ENCODE measurements at places on chromosomes 6 and 20.

DNA sequence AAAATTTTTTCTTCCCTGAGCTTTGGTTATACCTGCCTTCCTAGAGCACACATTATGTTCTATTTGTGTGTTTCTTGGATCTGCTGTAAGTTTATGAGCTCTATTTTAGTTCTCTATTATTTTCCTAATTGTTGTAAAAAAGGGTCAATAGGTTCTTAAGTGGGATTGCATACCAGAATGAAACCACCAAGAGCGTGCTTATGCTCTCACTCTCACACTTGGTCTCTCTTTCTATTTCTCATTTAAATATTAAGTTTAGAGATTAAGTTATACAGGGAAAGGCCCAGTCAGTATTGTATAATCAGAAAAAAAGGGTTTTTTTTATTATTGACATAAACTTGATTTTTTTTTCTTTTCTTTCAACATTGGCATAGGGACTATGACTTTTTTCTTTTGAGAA is 96.8 kb downstream of the RIMS1 start:
- DNase-seq, result no peak

DNA sequence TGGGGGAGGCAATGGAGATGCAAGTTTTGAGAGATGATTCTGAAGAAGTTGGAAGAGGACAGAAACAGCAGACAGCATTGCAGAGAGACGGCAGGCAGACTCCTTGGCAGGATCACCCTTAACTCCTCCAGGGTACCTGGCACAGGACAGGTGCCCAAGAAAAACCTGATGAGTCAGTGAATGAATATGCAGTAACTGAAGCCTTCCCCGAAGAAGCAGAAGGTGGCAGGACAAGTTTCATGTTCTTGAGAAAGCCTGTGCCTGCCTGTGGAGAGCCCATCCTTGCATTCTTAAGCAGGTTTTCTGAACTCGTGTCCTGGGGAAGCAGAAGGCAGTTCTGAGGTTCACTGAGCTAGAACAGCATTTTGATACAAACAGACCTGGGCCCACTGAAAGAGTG is 79.6 kb upstream of the SASH1 start:
- no peak for DNase-seq

DNA sequence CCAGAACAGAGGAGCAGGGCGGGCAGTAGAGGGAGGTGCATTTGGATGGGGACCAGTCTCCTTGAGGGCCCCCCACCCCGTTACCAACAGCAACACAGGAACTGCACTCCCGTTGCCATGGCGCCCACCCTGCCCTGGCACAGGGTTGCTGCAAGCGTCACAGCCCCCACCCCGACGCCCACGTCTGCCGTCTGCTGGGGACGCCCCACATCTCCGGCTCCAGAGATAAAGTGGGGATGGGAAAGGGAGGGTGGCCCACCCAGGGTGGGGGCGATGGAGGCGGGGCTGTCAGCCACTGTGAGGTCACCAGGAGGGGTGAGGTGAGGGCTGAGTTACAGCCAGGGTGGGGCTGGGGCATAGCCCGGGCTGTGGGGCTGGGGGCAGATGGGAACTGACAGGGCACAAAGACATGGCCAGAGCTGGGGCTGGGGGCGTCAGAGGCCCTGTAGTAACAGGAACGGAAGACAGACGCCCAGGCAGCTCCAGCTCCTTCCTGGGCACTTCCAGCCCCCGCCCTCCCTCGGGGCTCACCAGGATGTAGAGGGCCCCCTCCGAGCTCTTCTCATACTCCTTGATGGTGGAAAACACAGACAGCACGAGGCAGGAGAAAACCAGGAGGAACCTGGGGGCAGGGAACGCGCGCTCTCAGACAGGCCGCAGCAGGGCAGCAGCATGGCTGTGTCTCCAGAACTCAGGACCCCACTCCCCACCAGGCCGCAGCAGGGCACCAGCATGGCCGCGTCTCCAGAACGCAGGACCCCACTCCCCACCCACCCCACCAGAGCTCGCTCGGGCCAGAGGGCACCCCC is 26.0 kb downstream of the KCNQ2 start:
- no peak for DNase-seq

DNA sequence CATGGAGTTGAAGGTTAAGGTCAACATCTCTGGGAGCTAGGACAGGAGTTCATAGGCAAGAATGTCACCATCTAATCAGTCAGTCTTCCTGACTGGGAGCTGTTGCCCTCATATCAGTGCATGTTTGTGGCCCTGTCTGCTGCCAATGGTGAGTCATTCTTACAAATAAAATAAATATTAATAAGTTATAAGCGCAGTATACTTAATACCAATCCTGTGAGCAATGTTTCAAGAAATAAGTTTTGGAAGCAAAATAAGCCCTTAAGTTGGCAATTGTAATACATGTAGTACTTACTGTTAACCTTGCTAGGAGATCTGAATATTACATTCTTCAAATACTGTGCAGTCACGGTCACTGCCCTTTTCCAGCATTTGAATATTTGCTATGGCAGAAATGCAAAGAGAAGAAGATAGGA is 20.2 kb upstream of the MDGA1 start:
- no peak for DNase-seq

- no peak for DNase-seq
Observed at GRCh38 chr20:17614176-17614811, 44.4 kb downstream of the DSTN start.

DNA sequence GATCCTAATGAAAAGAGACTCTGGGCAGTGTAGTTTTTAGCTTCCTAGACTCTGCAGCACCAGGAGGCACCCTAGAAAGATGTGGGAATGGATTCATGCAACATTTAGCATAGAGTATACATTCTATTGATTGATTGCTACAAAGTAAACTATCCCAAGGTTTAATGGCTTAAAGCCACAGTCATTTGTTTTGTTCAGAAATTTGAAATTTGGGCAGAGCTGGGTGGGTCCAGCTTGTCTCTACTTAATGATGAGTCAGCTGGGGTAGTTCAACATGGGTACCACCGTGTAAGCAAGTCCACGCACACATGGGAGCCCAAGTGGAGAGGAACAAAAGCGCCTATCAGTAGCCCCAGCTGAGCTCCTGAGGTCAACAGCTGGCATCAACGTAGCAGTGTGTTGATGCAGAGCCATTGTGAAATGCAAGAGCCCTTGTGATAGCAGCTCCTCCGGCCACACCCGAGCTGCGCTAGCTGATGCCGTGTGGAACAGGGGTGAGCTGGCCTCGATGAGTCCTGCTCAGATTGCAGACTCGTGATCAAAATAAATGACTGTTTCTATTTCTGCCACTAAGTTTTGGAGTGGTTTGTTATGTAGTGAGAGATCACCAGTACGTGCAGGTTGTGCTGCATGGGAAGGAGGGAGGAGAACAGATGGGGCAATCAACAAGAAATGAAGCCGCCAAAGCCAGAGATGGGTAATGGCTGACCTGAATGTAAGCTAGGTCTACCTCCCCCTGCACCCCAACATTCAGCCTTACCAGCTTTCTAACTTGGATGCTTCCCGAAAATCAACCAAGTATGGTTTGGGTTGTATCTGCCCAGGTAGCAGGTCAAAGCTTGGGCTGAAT is 45.7 kb upstream of the TRAF3IP2 start:
- no peak for DNase-seq

DNA sequence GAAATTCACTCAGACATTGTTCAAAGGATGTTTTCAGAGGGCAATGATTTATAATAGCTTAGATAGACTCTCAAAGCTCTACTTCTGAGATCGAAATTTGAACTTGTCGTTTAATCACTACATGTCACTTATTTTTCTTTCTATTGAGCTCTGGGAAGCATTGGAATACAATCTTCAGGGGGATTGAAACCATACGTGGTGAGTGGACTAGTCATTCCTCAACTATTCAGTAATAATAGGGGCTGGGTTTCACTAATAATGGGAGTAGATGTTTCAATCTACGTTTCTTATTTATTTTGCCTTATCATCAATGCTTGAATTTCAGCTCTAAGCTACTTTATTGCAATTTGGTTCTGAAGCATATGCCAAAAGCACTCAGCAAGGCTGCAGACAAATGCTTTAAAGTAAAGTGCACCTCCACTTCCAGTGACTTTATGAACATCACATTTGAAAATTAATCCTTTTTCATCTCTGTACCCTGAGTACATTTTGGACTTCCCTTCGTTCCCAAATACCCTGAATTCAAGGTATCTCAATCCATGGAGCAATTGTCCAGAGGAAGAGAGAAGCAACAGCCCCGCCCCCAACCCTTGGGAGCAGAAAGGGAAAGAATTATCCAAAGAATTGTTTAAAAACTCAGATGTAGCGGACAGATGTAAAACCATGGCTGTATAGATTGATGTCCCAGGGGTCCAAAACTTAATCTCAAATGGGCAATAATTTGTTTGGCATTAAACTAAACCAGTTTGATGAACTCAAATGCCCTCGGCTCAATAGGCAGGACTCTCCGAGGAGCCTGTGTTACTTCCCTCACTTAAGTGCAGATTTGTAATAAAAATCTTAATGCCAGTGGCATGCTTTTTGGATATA is 68.1 kb downstream of the HFE start:
- DNase-seq, result no peak

GRCh38 chr6:132227904-132228303 is 173.4 kb downstream of the MOXD1 start:
- no peak for DNase-seq

GRCh38 chr6:56363796-56364430 is 116.5 kb upstream of the COL21A1 start:
- DNase-seq, result no peak

DNA sequence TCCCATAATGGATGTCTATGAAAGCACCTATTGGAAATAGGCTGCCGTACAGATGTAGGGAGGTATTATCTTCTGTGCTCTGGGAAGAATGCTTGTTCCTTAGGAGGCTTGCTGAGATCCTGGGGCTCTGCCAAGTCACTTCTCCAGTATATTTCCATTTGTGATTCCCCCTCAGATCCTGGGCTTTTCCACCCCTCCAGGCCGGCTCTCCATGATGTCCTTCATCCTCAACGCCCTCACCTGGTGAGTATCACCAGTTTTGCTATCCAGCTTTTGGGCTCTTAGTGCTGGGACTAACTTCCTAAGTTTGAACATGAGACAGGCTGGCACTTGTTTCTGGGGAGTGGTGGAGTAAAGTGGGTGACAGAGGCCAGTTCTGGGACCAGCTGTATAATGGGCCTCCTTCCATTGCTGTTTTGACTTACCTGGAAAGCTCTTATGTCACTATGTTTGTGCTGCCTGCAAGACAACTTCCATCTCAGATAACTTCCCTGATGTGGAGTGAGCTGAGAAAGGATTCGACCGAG is 2.6 kb downstream of the SYS1 start:
- DNase-seq, result no peak

DNA sequence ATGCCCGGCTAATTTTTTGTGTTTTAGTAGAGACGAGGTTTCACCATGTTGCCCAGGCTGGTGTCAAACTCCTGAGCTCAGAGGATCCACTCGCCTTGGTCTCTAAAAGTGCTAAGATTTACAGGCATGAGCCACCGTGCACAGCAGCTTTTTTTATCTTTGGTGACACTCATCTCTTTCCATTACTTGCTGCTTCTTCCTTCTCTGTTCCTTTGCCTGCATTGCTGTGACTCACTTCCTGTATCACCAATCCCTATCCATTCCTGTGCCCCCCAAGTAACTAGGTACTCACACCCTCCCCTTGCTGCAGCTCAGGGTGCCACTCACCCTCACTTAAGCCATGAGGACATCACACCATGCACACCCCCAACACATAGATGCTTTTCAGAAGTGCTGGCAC is 24.6 kb downstream of the KHDC1L start:
- no peak for DNase-seq

GRCh38 chr20:37316116-37316774 is 26.8 kb downstream of the MANBAL start:
- no peak for DNase-seq
